H54 (cell line): ENCODE measurements at places on chromosomes 2 and 18.

- no peak for DNase-seq
These were observed 10.0 kb downstream of the ZAP70 start for GRCh38 chr2:97723156-97724072.

- DNase-seq, result no peak
These were observed 3.4 kb upstream of the ASNSD1 start for GRCh38 chr2:189657867-189658266.

DNA sequence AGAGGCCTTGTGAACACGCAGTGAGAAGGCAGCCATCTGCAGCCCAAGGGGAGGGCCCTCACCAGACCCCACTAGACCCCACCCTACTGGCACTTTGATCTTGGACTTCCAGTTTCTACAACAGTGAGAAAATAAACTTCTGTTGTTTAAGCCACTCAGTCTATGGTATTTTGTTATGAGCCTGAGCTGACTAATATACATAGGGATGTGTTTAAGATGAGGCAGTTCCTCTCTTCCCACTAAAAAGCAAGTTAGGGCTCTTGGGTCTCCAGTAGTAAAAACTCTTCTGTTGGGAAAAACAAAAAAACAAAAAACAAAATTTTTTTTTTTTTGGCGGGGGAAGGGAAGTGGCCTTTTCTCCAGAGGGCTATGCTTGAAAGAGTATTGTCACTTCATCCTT lies 233.2 kb upstream of the SMAD7 start:
- DNase-seq, result no peak

DNA sequence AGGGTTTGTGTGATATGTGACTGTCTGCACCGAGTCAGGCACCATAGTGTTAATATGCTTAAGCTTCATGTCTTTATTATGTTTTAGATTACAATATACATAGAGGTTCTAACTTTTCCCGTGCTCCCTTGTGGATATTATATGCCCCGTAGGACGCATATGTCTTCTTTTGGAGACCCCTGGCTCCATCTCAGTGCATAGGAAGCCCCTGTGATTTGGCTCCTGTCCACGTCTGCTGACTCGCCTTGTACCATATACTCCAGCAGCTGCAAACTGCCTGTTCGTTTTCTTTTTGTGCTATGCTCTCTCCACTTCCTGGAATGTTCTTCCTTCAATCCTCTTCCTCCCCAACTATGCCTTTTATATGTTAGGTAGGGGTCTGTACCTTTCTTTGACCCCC lies 110.9 kb downstream of the PTRHD1 start:
- no peak for DNase-seq

DNA sequence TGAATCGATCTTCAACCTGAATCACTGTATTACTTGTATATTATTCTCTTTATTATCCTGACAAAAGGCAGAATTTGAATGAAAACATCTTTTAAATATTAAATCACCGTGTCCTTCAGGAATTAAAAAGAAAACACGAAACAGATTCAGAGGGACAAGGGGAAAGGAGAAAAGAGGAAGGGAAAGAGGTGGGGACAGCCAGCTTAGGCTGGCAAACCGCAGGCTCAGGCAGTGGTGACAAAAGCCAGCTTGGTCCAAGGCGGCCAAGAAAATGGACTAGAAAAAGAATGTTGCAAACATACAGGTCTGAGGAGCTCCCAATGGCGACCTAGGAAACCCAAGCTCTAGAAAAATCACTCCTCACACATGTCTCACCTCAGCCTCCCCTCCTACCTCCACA lies 6.8 kb downstream of the B4GALT6 start:
- no peak for DNase-seq

DNA sequence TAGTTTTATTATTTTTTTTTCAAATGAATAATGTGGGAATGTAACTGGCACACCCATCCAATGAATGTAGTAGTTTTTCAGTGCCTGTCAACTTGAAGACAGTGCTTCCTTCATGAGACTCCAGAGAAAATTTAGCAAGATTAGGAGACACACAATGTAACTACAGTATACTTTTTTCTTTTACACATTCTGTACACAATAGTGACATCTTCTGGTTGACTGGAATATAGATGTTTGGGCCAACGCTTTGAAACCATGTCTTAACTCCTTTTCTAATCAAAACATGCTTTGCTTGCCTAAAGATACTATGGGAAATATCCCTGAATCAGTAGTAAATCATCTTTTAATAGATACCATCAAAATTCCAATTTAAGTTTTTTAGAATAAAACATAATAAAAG lies 229.5 kb upstream of the ZC3H15 start:
- DNase-seq, result peak; percentile 6

GRCh38 chr2:33298233-33298632 lies 178.2 kb upstream of the RASGRP3 start:
- no peak for DNase-seq

DNA sequence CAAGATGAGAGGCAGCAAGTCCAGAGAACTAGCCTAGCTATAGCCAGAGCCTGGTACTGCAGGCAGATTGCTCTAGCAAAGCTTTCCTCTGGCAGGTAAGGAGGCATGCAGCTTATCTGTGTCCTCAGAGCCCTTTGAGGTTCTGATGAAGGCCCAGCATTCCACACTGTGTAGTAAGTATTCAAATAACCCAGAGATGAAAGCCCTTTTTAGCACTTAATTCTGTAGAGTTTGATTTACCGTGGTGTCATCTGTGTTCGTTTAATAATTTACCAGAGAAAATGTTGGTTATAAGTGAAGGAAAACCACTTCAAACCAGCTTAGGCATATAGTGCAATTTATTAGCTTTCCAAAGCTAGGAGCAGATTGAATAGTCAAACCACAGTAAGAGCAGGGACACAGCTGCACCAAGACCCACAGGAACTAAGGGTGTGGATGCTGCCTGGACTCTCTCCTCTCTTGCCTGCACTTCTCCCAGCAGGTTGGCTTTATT lies 226.6 kb downstream of the BABAM2 start:
- no peak for DNase-seq

GRCh38 chr2:150379166-150379565 lies 108.3 kb downstream of the RND3 start:
- DNase-seq, result no peak

- no peak for DNase-seq
These were observed 18.1 kb downstream of the CYP1B1 start for GRCh38 chr2:38057651-38058410.

DNA sequence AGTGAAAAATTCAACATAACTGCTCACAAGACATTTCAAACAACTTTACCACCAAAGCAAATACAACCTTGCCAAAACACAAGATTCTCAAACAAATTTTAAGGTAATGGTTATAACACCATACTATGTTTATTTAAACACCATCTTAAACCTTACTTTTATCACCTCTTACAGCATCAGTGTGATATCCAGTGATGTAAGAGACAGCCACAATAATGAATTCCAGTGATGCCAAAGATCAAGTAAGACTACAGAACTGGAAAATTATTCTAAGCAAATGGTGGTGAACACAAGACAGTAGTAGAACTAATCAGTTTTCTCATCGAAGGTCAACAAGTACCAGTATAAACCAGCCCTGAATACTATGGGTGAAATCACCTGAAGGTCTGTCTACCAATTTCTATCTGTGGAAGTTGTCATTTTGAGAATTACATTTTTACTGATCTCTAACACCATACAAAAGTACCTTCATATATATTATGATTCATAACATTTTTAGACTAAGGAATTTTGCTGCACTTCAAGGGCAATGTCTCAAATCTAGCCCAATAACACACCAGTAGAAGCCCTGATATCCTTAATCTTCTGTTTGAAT lies 146.2 kb downstream of the RBMS1 start:
- no peak for DNase-seq

DNA sequence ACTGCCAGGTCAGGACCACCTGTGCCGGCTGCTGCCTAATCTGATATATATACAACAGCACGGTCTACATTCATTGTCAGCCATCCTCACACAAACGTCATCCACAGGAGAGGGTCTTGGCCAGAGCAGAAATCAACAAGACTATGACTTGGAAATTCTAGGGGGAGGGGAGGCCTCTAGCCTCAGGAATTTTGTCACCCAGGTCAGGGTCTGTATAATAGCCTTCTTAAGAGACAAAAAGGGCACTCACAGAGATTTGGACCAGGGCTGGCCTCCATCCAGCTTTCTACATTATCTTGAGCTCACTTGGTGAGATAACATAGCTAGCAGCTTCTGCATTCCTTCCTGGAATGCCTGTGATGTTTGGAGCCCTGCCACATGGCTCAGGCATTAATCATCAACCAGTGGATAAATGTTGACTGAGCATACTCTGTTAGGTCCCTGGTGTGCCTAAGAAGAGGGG lies 50.4 kb upstream of the CTIF start:
- peak; percentile 29 for DNase-seq

DNA sequence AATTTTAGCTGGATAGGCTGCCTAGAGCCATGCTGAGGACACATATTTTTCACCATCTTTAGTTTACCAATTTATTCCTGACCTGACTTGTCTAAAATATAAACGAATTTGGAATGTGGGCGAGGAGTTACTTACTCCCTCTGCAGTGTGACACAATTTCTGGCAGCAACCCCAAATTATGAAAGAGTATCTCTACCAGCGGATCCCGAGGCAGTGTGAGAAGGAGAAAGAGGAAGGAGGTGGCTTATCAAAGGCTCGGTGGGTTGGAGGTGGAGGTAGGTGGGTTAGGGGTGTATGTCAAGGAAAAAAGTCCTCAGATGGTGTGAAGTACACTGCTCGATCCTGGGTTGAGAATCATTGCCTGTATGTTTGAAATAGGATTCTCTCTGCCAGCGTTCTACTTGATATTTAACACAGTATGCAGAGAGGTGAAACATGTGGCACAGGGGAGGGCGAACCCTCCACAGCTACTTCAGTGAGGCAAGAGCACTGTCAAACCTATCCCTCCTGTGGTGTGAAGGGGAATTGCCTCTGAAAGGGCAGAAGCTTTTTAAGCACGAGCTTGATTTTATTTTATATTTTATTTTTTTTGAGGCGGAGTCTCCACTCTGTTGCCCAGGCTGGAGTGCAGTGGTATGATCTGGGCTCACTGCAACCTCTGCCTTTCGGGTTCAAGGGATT lies 76.0 kb downstream of the RFTN2 start:
- DNase-seq, result peak; percentile 31

DNA sequence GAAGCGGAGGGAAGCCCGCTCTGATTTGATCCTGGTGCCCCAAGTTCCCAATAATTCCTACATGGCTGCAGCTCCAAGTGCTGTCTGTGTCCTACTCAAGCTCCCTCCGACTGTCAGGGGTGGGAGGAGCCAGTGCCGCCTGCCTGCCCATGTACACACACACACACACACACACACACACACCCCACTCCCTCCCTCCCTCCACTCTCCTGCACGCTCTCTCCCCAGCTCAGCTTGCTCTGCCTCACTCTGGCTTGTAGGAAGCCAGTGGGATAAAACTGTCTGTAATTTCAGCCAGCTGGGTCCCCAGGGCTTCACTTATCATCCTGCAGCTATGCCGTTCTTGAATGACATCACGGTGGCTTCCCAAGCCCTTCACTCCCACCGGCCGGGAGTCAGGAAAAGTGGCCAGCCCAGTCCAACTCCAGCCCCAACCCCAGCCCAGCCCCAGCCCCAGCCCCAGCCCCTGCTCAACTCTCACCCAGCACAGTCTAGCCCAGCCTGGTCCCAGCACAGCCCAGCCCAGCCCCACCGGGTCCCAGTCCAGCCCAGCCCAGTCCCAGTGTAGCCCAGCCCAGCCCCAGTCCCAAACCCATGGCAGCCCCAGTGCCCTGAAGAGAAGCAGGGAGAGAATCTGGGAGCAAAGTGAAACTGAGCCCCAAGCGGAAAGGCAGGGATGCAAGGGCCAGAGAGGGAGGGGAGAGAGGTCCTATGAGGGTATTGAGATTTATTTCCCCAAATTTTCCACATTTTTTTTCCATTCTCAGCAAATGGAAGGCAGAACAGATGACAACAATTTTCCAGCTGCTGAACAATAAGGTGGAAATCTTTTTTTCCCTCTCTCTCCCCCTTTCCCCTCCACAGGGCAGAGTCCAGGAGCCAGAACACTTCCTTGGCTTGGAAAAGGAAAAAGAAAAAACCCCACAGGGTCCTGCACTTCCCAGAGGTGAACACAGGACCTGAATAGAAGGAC lies 144.0 kb downstream of the TNS1 start:
- no peak for DNase-seq

DNA sequence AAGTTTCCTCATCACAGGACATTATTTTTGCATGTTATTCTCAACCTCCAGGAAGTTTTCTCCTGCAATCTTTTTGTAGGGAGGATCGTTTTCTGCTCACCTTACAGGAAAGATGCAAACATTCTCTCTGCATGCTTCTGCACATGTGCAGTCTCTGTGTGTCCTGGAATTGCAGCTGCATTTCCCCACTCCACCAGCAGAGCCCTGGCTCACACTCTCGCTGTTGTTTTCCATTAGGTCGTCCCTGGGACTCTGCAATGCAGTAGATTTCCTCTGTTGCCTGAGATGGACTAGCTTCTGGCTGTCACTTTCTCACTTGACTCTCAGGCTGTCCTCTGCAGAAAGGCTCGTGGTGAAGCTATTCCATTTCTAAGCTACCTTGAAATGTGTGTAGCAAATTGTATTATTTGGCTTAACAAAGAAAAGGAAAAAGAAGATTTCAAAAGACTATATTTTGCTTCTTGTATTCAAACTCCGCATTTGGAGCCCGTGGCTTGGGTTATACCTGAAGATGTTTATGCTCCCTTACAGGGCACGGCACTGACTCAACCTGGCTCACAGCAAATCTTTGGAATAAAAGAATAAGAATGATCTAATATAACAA lies 346.7 kb downstream of the RAD51AP2 start:
- no peak for DNase-seq

GRCh38 chr18:370751-371608 lies 103.1 kb upstream of the THOC1 start:
- DNase-seq, result no peak

DNA sequence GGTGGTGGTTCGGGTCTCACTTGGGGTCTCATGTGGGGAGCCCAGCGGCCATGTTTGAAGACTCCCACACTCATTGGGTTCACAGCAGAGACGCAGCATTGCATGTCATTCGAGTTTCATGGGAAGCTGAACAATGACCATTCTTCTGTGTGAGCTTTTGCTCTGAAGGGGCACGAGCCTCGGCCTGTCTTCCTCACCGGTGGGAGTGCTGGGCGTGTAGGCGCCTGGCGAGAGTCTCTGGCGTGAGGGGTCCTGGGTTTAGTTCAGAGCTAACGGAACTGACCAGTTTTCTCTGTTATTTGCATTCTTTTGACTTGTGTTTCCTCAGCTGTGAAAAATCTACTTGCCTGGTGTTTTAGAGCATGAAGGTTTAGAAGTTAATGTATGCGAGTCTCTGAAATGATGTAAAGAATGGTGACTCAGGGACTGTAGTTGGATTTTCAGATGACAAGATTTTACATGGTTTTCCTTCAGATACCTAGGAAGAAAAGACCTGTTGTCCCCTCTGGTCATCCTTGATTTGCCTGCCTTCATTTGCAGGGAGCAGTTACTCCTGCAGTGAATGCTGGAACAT lies 98.1 kb downstream of the ARMC9 start:
- no peak for DNase-seq
